ENCODE measurements at places on chromosomes 4 and X.

- no peak for DNase-seq
These were observed 58.2 kb upstream of the MXD4 start for GRCh38 chr4:2320152-2320551.

DNA sequence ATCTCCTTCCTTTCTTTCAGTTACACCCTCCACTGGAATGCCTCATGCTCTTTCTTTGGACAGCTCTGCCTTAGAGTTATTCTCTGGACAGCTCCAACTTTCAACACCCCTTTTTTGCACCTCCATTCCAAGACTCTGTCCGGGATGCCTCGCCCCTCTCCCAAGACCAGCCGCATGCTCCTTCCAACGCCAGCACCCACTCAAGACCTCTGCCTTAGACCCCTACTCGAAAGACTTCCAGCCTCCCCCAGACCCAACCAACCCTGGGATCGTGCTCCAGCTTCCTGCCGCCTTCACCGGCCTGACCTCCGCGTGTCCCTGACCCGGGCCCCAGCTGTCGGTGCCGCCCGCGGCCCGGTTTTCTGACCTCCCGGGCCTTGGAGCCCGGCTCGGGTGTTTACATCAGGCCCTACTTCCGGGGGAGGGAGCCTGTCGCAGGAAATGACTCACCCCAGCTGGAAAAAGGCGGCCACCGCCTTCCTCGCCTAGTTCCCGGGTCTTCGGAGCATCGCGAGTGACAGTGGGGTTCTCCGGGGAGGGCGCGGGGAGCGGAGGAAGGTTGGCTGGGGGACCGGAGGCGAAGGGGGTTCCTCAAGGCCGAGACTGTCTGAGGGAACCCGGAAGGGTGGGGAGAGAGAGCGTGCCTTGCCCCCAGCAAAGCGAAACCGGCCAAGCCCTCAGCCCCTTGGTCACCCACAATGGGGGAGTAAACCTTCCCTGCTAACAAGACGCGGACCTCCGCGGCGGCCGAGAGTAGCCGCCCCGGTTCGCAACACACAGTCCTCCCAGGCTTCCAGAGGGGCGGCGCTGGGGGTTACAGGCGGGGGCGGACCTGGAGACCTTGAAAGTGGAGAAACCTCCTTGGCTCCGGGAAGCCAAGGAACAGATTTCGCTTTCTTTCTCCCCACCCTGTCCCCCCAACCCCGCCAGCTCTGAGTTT is at the start of gene WDR45:
Gene WDR45, minus strand, starts transcription at position 399 of the 940 bp plus-strand sequence. CDS start 1,792 bp downstream, outside the sequence.
- no peak for DNase-seq

- no peak for DNase-seq
These were observed 33.4 kb downstream of the SEPTIN11 start for GRCh38 chr4:76982638-76983584.

DNA sequence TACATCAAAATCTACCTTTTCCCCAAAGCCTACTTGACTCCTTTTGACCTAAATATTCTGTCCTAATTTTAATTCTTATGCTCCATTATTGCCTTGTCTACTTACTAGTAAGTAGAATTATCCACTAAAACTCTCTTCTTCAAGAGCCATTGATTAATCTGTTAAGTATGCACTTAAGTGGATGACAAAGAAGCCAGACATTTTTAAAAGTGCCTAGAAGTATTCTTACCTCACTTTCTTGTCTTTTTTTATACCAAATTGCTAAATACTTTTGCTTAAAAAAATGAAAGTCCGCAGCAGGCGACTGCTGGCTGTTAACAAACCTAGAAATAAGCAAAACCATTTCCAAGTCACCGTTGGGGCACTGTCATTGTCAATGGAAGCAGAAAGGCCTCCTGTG is 20.1 kb upstream of the FRMPD4 start:
- no peak for DNase-seq

GRCh38 chr4:181643466-181643865 is 599.7 kb upstream of the TENM3 start:
- DNase-seq = no peak
